ENCODE measurements at places on chromosomes 5 and 9.

GRCh38 chr5:135886136-135886535 lies 9.5 kb downstream of the IL9 start:
- DNase-seq: no peak

DNA sequence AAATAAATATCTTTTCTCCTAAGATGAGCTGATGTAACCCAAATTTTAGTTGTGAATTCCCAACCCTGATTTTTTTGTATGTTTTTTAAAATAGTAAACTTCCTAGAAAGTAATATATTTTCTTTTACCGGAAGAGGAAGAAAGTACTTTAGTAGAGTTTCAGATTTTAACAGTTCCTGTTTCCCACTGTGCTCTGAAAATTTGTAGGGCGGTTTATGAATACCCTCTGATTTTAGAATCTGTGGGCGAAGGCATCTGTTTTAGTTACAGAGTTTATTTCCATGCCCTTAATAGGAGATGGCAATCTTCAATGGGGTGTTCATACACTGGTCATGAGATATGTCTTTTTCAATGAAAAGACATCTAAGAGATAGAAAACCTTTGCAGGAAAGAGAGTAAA lies 3.7 kb upstream of the HOMER1 start:
- no peak for DNase-seq

GRCh38 chr9:107332883-107333282 lies 49.8 kb downstream of the RAD23B start:
- no peak for DNase-seq

- DNase-seq: no peak
Measured at GRCh38 chr5:149046196-149046829, 16.5 kb downstream of the SH3TC2 start.

- DNase-seq: peak; percentile 87
Measured at GRCh38 chr5:134114886-134115805, 665 bp downstream of the TCF7 start.

- no peak for DNase-seq
Measured at GRCh38 chr9:37575511-37575914, 667 bp downstream of the FBXO10 start.

Measured in stimulated activated naive CD8-positive, alpha-beta T cell treated with anti-CD3 and anti-CD28 coated beads, Interleukin-15, Interleukin-2, amounts not matched to agents 100 U/mL and 50 U/mL, for 24 hours (primary cell).